ENCODE measurements at places on chromosomes 1 and 21. TPM values are rescaled to one million over a fixed set of nuclear protein-coding genes. Genes with fewer than 3 reads are reported as not detected.

GRCh38 chr1:153527683-153528040, 8.1 kb downstream of the S100A6 start:
- no peak for DNase-seq

DNA sequence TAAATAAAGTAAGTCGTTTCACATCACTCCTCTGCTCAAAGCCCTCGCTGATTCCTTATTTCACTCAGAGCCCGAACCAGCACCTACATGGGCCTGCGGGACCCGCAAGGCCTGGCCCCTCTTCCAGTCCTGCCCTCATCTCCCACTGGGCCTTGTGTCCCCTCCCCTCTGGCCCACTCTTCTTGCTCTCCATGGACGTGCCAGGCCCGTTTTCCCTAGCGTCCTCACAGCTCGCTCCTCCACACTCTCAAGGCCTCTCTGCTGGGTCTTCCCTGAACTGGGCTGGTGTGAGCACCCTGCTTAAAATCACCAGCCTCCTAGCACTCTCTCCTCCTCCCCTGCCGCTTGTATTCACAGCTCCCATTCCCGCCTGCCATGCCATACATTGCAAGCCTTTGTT, 237.9 kb downstream of the FOXD2 start:
- no peak for DNase-seq

The PLEKHG5 gene
- 0.20 TPM for total RNA-seq

GRCh38 chr1:214640431-214641213, 37.6 kb downstream of the CENPF start:
- no peak for DNase-seq

GRCh38 chr21:9838738-9839642, 682.4 kb upstream of the TPTE start:
- no peak for DNase-seq

The RNU1-1 gene
- 4,541 TPM for total RNA-seq

The MRPL55 gene
- 38.9 TPM for total RNA-seq

- DNase-seq: no peak
These were observed 224.8 kb upstream of the KCNK2 start for GRCh38 chr1:214857716-214858115.

The TINAGL1 gene
- total RNA-seq: not detected

DNA sequence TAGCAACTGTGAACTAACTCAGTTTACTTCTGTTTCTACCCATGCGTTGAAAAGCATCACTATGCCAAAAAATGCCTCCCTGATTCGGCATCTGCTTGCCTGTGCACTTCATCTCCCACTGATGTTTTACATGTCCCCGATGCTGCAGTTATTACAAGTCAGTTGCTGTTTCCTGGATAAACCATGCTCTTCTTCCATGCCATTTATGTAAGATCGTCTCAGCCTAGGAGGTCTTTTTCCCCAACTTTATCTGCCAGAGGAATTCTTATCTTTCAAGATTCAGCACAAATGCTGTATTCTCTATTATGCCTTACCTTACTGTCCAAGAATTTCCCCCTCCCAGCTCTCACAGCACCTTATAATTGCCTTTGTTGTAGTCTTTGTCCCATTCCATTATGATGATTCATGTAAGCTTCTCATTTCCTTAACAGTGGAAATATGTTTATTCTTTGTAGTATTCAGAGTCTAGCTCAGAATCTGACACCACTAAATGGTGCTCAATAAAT, 30.0 kb downstream of the PRKACB start:
- no peak for DNase-seq

DNA sequence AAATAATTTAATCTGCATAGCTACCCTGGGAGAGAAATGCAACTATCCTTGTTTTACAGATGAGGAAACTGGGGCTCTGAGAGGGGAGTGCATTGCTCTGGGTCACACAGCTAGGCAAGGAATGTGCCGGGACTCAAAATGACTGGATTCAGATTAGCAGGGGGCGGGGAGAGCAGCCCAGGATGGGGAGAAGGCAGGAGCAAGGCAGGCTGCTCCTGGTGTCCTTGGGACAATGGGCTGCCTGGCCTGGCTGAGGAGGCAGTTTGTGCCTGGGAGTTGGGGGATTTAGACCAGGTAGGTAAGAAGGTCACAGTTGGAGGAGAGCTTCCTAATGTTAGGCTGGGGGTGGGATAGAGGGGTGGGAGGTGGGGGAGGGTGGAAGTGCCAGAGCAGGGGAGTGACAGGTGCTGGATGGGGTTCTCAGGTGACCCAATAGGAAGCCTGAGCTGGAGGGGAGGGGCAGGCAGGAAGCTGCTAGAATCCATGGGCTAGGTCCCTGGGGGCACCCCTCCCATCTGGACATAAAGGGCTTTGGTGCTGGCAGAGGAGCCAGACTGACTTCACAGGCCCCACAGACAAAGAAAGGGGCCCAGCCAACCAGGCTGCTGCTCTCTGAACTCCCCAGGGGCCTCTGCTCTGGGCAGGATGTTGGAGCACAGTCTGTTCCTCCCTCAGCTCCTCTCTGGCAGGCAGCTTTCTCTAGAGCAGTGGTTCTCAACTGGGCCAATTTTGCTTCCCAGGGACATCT, 29.0 kb downstream of the TRIM62 start:
- DNase-seq: no peak

DNA sequence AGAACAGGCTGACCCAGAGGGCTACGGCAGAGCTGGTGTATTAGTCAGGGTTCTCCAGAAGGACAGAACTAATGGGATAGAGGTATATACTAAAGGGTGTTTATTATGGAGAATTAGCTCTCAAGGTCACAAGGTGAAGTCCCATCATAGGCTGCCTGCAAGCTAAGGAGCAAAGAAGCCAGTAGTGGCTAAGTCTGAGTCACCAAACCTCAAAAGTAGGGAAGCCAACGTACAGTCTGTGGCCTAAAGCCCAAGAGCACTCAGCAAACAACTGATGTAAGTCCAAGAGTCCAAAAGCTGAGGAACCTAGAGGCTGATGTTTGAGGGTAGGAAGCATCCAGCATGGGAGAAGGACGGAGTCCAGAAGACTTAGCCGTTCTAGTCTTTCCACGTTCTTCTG, 179.2 kb downstream of the BACH1 start:
- DNase-seq: no peak

- no peak for DNase-seq
These were observed 649 bp upstream of the LDLRAD1 start for GRCh38 chr1:54018635-54019034.

The KIAA1614 gene
- total RNA-seq: 0.22 TPM

DNA sequence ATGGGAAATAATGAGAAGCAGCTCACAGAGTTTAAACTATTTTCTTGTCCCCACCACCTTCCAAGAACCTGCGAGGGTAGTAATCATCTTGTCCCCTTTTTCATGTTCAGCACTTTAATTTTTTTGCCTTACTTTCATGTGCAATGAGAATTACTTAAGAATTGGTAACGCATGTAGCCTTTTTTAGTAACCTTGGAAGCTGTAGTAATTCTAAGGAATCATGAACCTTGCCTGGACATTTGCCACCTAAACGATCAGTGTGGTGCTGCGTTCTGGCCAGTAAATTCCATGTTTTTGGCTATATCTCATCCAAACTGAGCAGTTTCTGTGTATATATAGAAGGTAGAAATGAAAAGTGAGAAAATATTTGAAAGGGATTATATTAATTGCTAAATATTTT, 3.9 kb upstream of the VAMP3 start:
- no peak for DNase-seq

DNA sequence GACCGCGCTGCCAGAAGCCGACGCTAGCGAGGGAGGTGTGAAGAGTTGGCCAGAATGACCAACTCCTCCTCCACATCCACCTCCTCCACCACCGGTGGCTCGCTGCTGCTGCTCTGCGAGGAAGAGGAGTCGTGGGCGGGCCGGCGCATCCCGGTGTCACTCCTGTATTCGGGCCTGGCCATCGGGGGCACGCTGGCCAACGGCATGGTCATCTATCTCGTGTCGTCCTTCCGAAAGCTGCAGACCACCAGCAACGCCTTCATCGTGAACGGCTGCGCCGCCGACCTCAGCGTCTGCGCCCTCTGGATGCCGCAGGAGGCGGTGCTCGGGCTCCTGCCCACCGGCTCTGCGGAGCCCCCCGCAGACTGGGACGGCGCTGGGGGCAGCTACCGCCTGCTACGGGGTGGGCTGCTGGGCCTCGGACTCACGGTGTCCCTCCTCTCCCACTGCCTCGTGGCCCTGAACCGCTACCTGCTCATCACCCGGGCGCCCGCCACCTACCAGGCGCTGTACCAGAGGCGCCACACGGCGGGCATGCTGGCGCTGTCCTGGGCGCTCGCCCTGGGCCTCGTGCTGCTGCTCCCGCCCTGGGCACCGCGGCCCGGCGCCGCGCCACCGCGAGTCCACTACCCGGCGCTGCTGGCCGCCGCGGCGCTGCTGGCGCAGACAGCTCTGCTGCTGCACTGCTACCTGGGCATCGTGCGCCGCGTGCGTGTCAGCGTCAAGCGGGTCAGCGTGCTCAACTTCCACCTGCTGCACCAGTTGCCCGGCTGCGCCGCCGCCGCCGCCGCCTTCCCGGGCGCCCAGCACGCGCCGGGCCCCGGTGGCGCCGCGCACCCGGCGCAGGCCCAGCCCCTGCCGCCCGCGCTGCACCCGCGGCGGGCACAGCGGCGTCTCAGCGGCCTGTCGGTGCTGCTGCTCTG, 1.2 kb downstream of the GPR88 start:
- peak; percentile 37 for DNase-seq

- DNase-seq: no peak
These were observed 16.4 kb downstream of the EPHA8 start for GRCh38 chr1:22579541-22580155.

The PGBD2 gene
- 27.7 TPM for total RNA-seq

The TIMM17A gene
- 32.3 TPM for total RNA-seq

GRCh38 chr1:232048481-232048880, 421.9 kb downstream of the DISC1 start:
- DNase-seq: no peak

DNA sequence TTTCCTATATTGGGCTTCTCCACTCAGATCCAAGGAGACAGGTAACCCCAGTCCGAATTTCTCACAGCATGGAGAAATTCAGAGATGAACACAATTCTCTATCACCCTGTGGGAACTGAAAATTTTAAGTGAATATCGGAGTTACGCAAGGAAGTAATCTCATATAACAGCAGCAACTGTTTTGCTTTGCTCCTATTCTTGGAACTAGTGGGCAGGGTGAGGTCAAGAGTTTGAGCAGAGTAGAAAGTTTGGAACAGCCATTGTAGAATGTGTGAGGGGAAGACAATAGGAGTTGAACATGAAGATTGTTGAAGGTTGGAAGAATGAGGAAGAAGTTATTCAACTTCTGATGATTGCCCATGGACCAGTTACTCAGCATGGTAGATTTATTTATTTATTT, 24.3 kb upstream of the SLC35D1 start:
- DNase-seq: no peak

The LEPR gene
- 0.30 TPM for total RNA-seq

The PTPRC gene
- 543 TPM for total RNA-seq

DNA sequence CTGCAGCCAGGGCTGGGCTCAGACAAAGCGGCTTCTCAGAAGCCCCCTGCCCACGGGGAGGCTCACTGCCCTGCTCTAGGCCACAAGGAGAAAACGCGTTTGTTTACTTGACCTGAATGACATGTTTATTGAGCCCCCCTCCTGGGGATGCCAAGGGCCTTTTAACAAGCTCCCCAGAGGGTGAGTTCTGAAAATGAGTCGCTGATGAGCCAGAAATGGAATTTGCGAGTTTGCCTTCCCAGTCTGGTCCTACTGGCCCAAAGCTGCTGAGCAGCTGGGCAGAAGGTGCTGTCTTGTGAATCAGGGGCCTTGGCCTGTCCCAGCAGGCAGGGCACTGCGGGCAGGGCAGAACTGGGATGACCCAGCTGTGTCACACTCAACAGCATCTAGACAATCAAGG, 120.6 kb downstream of the SYF2 start:
- no peak for DNase-seq

DNA sequence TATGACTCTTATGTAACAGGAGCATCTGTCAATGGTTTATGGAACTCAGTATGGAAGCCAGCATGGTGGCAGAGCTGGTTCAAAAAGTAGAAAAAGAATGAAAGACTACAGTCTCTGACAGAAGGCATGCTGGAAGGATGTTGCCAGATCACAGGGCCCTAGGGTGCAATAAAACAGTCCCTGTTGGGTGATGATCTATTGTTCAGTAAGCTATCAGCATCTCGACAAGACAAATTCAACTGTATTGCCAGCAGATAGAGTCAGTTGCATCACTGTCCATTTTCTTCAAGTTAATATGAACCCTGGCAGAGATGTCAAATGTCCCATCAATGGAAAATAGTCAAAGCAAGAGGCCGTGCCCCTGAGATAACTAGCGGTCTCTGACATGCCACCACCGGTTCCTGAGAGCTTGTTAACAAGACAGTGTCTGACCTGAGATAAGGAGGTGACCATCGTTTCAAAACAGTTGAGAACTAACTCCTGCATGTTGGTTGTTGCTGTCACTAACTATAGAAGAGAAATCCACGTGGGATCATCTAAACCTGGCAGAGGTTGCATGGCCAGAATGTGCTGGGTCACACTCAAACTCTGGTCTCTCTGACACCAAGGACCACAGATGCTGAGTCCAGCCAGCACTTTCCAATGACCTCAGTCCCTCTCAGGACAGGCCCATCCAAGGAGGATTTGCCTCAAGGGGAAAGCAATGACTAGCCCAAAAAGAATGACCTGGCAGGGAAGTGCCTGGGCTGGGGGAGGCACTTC, 125.9 kb downstream of the RIPK4 start:
- no peak for DNase-seq

DNA sequence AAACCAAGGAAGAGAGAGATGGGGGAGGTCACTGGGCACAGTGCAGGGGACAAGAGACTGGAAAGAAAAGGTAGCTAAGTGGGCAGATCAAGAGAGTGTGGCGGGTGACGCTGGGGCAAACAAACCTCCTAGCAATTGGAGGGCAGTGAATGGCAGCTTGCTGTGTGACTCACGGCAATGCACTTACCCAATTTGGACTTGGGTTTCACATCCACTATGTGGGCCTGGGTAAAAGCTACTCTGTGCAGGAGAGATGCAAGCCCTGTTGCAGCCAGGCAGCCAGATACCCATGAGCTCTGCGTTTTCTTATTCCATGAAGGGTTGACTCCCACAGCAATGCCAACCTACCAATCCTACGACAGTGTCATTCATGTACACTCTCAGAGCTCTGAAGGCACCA, 9.5 kb downstream of the PLXNA2 start:
- DNase-seq: no peak

- DNase-seq: no peak
These were observed 124.1 kb upstream of the KCNK2 start for GRCh38 chr1:214958486-214958885.

The SPRR2F gene
- not detected for total RNA-seq

- no peak for DNase-seq
These were observed 45.4 kb upstream of the IGSF21 start for GRCh38 chr1:18062185-18062584.

The ERICH3 gene
- 0.46 TPM for total RNA-seq

The BMP8B gene
- total RNA-seq: 2.5 TPM
